Large intestine (tissue), 12 donors: ENCODE measurements at places on chromosomes 7 and 10. TPM values are rescaled to one million over a fixed set of nuclear protein-coding genes. Genes with fewer than 3 reads are reported as not detected.

- H3K4me3 ChIP-seq = no peak overlapping the region
- peaks cover 7% of the 10 kb centered on the region for H3K4me1 ChIP-seq
- no peak overlapping the region for H3K27ac ChIP-seq
- H3K27me3 ChIP-seq = no peaks in the 10 kb centered on the region
- DNase-seq = no peak
- no peaks in the 10 kb centered on the region for H3K36me3 ChIP-seq
These were observed 46.3 kb upstream of the GNAT3 start for GRCh38 chr7:80558116-80558515.

DNA sequence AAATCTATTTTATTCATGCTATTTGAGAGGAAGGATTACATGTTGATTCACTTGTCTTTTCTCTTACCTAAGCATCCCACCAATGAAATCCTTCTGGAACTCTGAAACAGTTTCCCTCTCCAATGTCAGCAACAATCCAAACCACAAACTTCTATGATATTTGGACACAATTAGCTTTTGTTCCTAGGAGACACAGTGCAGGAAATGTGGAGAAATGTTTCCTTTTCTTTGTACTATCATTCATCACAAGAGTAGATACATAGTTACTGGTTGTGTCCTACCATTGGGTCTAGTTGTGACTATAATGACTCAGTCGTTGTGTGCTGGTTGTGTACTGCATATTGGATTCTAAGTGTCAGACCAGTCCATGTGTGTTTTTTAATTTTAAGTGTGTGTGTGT lies 156.8 kb upstream of the MAGI2 start:
- no peaks in the 10 kb centered on the region for H3K27me3 ChIP-seq
- H3K4me3 ChIP-seq = no peak overlapping the region
- no peaks in the 10 kb centered on the region for H3K36me3 ChIP-seq
- DNase-seq = no peak
- no peaks in the 10 kb centered on the region for H3K4me1 ChIP-seq

PCDH15 gene
- polyA plus RNA-seq = 0.64 TPM

GRCh38 chr7:26688936-26689506 lies 175.4 kb downstream of the SKAP2 start:
- H3K27me3 ChIP-seq = no peaks in the 10 kb centered on the region
- H3K4me3 ChIP-seq = no peak overlapping the region
- H3K27ac ChIP-seq = peak overlapping the region; percentile 71
- peaks cover 38% of the 10 kb centered on the region for H3K4me1 ChIP-seq

DNA sequence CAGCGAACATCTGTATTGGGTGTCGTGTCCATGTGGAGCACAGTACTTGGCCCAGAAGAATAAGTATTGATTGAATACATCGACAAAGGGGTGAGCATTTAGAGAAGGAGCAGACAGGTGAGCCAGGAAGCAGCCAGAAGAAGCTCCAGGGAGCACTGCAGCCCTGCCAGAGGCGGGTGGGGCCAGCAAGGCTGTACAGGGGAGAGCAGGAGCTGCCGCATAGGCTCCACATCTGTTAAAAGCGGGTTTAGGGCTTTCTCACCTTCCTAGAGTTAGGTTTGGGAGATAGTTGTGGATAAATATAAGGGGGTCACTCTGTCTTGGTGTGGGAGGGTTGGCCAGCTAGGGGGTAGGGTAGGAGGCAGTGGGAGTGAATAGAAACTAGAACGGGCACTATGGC lies 1.3 kb upstream of the CPA1 start:
- H3K4me1 ChIP-seq = peaks cover 25% of the 10 kb centered on the region
- H3K4me3 ChIP-seq = no peak overlapping the region
- no peaks in the 10 kb centered on the region for H3K36me3 ChIP-seq
- no peaks in the 10 kb centered on the region for H3K27me3 ChIP-seq
- no peak overlapping the region for H3K27ac ChIP-seq
- DNase-seq = no peak

- H3K36me3 ChIP-seq = no peaks in the 10 kb centered on the region
- no peak overlapping the region for H3K27ac ChIP-seq
- H3K4me3 ChIP-seq = no peak overlapping the region
- H3K4me1 ChIP-seq = no peaks in the 10 kb centered on the region
- no peak for DNase-seq
These were observed 7.1 kb downstream of the ZMYND11 start for GRCh38 chr10:142371-142770.

CLDN3 gene
- polyA plus RNA-seq = 167 TPM

SLC16A12 gene
- 1.1 TPM for polyA plus RNA-seq

IFIT1B gene
- polyA plus RNA-seq = 0.34 TPM

- no peak for DNase-seq
- H3K4me3 ChIP-seq = no peak overlapping the region
- H3K36me3 ChIP-seq = peaks cover 54% of the 10 kb centered on the region
- no peaks in the 10 kb centered on the region for H3K27me3 ChIP-seq
- H3K4me1 ChIP-seq = peaks cover 5% of the 10 kb centered on the region
These were observed 3.4 kb downstream of the POLD2 start for GRCh38 chr7:44119829-44120380.

C10orf71 gene
- 0.01 TPM for polyA plus RNA-seq

DNA sequence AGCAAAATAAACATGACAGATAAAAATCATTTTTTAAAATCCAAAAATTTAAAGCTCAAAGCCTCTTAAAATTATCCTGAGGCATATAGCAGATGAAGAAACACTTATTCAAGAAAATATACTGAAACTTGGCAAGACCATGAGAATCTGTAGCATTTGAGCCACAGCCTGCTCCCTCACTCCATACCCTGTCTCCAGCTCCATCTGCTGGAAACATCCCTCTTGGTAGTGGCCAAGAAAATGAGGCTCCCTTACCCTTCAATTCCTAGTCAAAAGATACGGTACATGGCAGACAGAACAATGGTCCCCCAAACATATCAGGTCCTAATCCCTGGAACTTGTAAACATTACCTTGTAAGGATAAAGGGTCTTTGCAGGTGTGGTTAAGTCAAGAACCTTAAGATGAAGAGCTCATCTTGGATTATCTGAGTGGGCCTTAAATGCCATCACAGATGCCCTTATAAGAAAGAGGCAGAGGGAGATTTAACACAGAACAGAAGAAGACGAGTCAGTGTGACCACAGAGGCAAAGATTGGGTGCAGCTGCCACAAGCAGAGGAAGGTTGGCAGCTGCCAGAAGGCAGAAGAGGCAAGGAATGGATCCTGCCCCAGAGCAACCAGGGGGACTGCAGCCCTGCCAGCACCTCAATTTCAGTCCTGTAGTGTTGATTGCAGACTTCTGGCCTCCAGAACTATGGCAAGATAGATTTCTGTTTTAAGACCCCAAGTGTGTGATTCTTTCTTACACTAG lies 149.4 kb downstream of the ZNF248 start:
- no peak overlapping the region for H3K4me3 ChIP-seq
- no peak overlapping the region for H3K27ac ChIP-seq
- no peak for DNase-seq
- H3K4me1 ChIP-seq = no peaks in the 10 kb centered on the region
- H3K27me3 ChIP-seq = no peaks in the 10 kb centered on the region

DNA sequence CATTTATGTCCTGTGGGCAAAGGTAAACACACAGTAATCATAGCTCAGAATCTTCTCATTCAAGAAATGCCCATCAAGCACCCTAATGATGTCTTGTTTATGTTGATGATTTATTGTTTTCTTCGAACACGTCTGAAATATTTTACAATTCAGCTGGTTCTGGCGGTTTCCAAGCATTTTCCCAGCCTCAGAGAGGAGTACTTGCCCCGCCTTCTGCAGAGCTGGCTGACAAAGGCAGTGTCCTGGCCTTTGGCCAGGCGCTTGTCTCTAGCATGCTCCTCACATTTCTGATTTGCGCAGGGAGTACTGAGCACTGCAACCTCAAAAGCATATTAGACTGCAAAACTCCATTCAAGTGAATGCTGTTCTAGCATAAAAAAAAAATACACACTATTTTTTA lies 314.2 kb upstream of the GNAI1 start:
- no peak overlapping the region for H3K27ac ChIP-seq
- H3K4me3 ChIP-seq = no peak overlapping the region
- DNase-seq = peak; percentile 14
- no peaks in the 10 kb centered on the region for H3K36me3 ChIP-seq
- H3K4me1 ChIP-seq = no peaks in the 10 kb centered on the region
- no peaks in the 10 kb centered on the region for H3K27me3 ChIP-seq

- no peaks in the 10 kb centered on the region for H3K36me3 ChIP-seq
- no peak overlapping the region for H3K4me3 ChIP-seq
- peak overlapping the region; percentile 75 for H3K27ac ChIP-seq
- peaks cover 43% of the 10 kb centered on the region for H3K4me1 ChIP-seq
- peak; percentile 58 for DNase-seq
These were observed 198.9 kb downstream of the REEP3 start for GRCh38 chr10:63720072-63720537.

DNA sequence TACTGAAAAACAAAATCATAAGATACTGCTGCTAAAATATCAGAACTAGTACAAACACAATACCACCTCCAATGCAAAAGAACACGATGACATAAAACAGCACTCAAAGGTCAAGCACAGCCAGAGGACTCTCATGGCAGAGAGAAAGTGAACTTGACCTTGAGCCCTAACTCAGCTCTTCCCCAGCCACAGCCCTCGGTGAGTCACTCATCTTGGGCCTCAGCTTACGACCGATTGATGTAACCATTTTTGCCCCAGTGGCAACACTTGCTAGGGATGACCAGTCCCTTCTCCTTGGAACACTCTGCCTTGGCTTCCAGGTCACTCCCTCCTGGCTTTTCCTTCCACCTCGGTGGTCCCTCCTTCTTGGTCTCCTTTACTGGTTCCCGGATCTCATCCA lies 77.8 kb downstream of the JAZF1 start:
- H3K27ac ChIP-seq = no peak overlapping the region
- DNase-seq = no peak
- no peak overlapping the region for H3K4me3 ChIP-seq
- no peaks in the 10 kb centered on the region for H3K4me1 ChIP-seq

- no peaks in the 10 kb centered on the region for H3K4me1 ChIP-seq
- H3K27me3 ChIP-seq = no peaks in the 10 kb centered on the region
- no peak for DNase-seq
- H3K36me3 ChIP-seq = no peaks in the 10 kb centered on the region
These were observed 19.6 kb downstream of the CSTF2T start for GRCh38 chr10:51679841-51680240.

DNA sequence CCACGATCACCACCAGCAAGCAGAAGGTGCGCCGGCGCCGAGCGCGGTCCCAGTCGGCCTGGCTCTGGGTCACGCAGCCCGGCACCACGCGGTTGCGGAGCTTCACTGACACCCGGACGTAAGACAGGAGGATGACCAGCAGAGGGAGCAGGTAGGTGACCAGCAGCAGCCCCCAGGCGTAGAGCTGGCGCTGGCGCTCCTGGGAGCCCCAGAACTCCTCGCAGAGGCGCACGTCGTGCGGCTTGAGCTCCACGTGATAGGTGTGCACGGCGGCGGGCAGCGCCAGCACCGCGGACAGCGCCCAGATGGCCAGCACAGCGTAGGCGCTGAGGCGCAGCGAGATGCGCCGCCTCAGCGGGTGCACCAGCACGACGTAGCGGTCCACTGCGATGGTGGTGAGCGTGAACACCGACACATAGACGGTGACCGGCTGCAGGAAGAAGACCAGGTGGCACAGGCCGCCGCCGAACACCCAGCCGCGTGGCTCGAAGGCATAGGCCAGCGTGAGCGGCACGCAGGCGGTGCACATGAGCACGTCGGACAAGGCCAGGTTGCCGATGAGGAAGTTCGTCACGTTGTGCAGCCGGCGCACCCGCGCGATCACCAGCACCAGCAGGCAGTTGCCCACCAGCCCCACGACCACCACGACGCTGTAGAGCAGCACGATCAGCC lies 920 bp downstream of the PRLHR start:
- no peak overlapping the region for H3K27ac ChIP-seq
- DNase-seq = peak; percentile 60
- H3K27me3 ChIP-seq = peaks cover 54% of the 10 kb centered on the region
- H3K4me1 ChIP-seq = no peaks in the 10 kb centered on the region
- no peaks in the 10 kb centered on the region for H3K36me3 ChIP-seq
- H3K4me3 ChIP-seq = no peak overlapping the region

- H3K27ac ChIP-seq = no peak overlapping the region
- H3K4me3 ChIP-seq = no peak overlapping the region
- no peaks in the 10 kb centered on the region for H3K27me3 ChIP-seq
These were observed 60.4 kb upstream of the NPVF start for GRCh38 chr7:25288556-25289307.

GRCh38 chr10:1063232-1063865 lies 7.2 kb downstream of the WDR37 start:
- no peak overlapping the region for H3K4me3 ChIP-seq
- H3K27me3 ChIP-seq = no peaks in the 10 kb centered on the region
- H3K27ac ChIP-seq = no peak overlapping the region
- DNase-seq = no peak
- no peaks in the 10 kb centered on the region for H3K4me1 ChIP-seq
- H3K36me3 ChIP-seq = peaks cover 7% of the 10 kb centered on the region

ZNF365 gene
- polyA plus RNA-seq = 0.48 TPM

EGFR gene
- polyA plus RNA-seq = 22.9 TPM

- no peaks in the 10 kb centered on the region for H3K36me3 ChIP-seq
- H3K4me3 ChIP-seq = no peak overlapping the region
- no peaks in the 10 kb centered on the region for H3K27me3 ChIP-seq
- no peak overlapping the region for H3K27ac ChIP-seq
These were observed 149.1 kb downstream of the MAPK8 start for GRCh38 chr10:48455392-48456151.

DNA sequence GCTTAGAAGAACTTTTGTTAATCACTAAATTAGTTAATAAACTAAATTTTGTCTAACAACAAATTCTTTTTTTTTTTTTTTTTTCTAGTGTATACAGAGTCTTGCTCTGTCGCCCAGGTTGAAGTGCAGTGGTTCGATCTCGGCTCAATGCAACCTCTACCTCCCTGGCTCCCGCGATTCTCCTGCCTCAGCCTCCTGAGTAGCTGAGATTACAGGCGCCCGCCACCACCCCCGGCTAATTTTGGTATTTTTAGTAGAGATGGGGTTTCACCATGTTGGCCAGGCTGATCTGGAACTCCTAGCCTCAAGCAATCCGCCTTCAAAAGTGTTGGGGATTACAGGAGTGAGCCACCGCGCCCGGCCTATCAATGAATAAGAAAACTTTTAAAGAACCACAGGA lies 1.1 kb upstream of the IQUB start:
- H3K36me3 ChIP-seq = no peaks in the 10 kb centered on the region
- peaks cover 24% of the 10 kb centered on the region for H3K27me3 ChIP-seq
- peaks cover 10% of the 10 kb centered on the region for H3K4me1 ChIP-seq
- DNase-seq = no peak
- peak overlapping the region; percentile 59 for H3K27ac ChIP-seq

GRCh38 chr10:58943960-58944359 lies 232.5 kb upstream of the PHYHIPL start:
- DNase-seq = no peak
- H3K36me3 ChIP-seq = no peaks in the 10 kb centered on the region
- no peaks in the 10 kb centered on the region for H3K27me3 ChIP-seq
- no peak overlapping the region for H3K4me3 ChIP-seq

CCL24 gene
- polyA plus RNA-seq = 32.1 TPM

GRCh38 chr10:103416436-103417147 lies 20.2 kb downstream of the PDCD11 start:
- peaks cover 87% of the 10 kb centered on the region for H3K36me3 ChIP-seq
- no peaks in the 10 kb centered on the region for H3K27me3 ChIP-seq
- H3K27ac ChIP-seq = no peak overlapping the region
- H3K4me3 ChIP-seq = no peak overlapping the region
- H3K4me1 ChIP-seq = peaks cover 6% of the 10 kb centered on the region

PRSS37 gene
- polyA plus RNA-seq = 0.34 TPM

- H3K4me3 ChIP-seq = no peak overlapping the region
- peaks cover 3% of the 10 kb centered on the region for H3K4me1 ChIP-seq
- no peak for DNase-seq
- no peaks in the 10 kb centered on the region for H3K27me3 ChIP-seq
These were observed 49.5 kb downstream of the DIP2C start for GRCh38 chr10:639751-640672.

- no peak overlapping the region for H3K27ac ChIP-seq
- no peaks in the 10 kb centered on the region for H3K27me3 ChIP-seq
- H3K4me3 ChIP-seq = no peak overlapping the region
- H3K36me3 ChIP-seq = no peaks in the 10 kb centered on the region
- DNase-seq = no peak
These were observed 411.8 kb downstream of the PTPRN2 start for GRCh38 chr7:158175779-158176178.

NDUFB2 gene
- 209 TPM for polyA plus RNA-seq

ZEB1 gene
- polyA plus RNA-seq = 25.1 TPM

OPN4 gene
- polyA plus RNA-seq = not detected

SCART1 gene
- polyA plus RNA-seq = 2.3 TPM
